ENCODE measurements at places on chromosomes 12 and 14. TPM values are rescaled to one million over a fixed set of nuclear protein-coding genes. Genes with fewer than 3 reads are reported as not detected.

GRCh38 chr12:100414739-100415138 lies 57.9 kb downstream of the SLC17A8 start:
- DNase-seq = peak; percentile 66

- no peak for DNase-seq
Observed at GRCh38 chr12:6896846-6897435, 7.7 kb upstream of the LRRC23 start.

DNA sequence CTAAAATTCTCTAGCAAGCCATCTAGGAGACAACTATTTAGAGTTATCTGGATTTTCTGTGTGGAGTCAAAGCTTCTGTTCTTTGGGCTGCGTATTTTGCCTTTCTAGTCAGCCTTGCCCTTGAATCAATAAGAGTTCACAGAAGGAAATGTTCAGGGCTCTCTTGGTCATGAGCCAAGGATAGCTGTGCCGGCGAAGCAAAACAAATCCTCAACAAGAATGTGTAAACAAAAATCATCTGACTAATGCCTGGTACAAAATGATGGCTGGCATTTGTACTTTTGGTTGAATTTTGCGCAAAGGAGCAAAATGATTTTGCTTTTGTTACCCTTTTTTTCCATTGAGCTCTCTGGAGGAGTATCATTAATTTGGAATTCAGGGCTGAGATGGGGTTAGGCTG lies 171.1 kb downstream of the DACT1 start:
- DNase-seq = no peak

DNA sequence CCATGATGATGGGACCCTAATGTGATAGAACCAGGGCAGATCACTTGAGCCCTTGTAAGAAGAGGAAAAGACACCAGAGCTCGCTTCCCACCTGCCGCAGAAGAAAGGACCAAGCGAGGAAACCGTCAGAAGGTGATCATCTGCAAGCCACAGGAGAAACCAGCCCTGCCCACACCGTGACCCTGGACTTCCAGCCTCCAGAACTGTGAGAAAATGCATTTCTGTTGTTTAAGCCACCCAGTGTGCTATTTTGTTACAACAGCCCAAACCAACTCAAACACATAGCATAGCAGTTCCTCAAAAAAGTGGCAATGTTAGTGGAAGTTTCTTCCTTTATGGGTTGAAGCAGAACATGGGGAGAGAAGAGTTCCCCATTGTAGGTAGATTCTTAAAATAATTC lies 107.9 kb upstream of the BCL2L14 start:
- DNase-seq = no peak

DNA sequence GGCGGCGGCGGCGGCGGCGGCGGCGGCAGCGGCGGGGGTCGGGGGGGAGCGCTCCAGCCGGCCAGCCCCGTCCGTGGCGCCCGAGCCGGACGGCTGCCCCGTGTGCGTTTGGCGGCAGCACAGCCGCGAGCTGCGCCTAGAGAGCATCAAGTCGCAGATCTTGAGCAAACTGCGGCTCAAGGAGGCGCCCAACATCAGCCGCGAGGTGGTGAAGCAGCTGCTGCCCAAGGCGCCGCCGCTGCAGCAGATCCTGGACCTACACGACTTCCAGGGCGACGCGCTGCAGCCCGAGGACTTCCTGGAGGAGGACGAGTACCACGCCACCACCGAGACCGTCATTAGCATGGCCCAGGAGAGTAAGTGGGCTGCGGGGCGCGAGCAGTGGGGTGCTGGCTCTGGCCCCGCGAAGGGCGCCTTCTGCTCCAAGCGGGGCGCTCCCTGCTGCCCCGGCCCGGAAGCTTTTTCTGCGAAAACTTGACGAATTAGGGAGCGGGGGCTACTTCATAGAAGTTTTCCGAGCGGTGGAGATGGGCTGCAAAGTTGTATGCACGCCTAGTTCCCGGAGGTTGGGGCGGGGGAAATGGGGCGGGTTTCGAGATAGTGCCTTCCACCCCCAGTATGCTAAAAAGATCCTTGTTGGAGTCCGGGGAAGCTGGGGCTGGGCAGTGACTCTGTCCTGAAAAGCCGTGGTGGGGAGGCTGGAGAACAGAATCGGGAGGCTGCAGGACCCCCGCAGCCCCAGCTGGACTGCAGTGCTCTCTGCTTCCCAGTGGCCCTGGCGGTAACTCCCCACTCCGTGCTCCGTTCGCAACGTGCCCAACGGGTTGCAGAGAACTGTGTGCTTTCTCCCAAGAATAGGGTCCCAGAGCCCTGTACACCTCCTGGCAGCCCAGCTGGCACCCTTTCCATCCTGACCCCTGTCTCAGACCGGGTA lies 751 bp downstream of the GDF11 start:
- DNase-seq = peak; percentile 78

The SERPINA12 gene
- total RNA-seq = not detected

Data from GM23338 (cell line).